ENCODE measurements at places on chromosomes 4 and X. TPM values are rescaled to one million over a fixed set of nuclear protein-coding genes. Genes with fewer than 3 reads are reported as not detected.
A peak's percentile ranks its signal among the peaks of the same experiment; 100 is the strongest.

DNA sequence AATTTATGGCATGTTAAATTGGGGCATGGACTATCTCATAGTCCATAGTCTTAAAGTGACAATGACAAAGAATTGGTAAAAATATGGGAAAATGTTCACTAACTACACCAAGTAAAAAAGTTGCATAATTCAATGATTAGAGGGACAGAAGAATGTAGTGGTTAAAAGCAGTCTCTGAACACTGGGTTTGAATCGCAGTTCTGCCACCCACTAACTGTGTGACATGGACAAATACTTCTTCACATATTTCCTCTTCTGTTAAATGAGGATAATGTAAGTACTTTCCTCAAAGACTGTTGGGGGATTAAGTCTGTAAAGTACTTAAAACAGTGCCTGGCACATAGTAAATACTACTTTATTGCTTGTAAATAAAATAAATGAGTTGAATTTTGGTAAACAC, 15.3 kb downstream of the COQ2 start:
- DNase-seq = no peak

- DNase-seq = no peak
These were observed 12.8 kb downstream of the NOP14 start for GRCh38 chr4:2950221-2950989.

DNA sequence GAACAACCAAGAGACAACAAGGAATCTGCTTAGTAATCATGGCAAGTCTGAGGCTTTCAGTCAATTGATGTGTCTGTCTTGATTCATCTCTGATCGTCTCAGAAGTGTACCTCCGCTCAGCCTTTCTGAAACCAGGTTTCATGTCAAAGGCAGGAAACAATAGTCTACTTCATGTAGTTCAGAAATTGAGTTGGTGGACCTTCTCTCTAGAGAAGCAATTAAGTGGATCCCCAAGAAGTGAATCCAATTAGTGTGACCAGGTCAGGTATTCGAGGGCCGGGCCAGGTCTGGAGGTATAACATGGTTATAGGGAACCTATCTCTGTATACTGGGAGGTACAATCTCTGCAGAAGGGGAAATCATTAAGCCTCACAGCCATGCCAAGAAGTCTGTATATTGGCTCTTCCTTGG, 32.0 kb downstream of the DAPP1 start:
- no peak for DNase-seq

The CLCN5 gene
- polyA plus RNA-seq = 21.1 TPM

The AFM gene
- 30.8 TPM for polyA plus RNA-seq

GRCh38 chr4:185950891-185951290, 118.1 kb upstream of the TLR3 start:
- no peak for DNase-seq

DNA sequence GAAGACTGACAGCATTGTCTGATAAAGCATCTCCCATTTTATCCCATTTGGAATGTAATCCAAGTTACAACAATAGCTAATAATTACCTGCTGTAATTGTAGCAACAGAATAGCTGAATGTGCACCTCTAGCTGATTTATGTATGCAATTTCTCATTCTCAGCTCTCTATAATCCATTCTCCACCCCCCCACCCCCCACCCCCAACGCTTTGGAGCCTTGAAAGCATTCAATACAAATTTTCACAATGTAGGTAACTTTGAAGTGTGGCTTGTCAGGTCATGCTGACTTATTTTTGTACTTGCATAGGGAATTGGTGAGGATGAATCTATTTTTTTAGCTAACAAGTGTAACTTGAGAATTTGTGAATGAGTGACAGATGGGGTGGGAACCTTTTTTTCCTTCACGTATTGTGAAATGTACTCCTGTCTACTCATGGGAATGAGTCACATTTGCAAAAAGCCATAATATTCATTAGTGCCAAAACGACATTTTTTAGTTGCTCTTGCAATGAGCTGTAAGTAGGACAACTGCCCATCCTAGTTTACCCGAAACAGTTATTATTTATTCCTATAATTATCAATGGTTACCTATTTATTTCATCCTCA, 159.3 kb downstream of the PALLD start:
- no peak for DNase-seq

GRCh38 chr4:87559090-87559837, 30.1 kb upstream of the SPARCL1 start:
- DNase-seq = no peak

DNA sequence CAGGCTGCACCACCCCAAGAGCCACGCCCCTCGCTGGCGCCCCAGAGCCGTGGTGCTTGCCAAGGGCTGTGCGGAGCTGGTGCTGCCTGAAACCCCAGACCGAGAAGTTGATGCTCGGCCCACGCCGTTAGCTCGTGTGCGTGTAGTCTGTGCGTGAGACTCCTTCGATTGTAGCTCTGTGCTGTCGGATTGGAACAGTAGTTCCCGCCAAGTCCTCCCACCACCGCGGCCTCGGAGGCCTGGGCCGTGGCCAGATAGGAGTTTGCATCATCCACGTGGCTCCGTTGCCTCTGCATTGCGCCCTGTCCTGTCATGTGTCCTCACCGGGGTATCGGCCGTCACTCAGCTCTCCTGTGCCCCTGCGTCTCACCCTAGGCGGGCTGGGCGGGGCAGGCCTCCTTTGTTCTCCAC, 24.2 kb downstream of the TNIP2 start:
- DNase-seq = no peak

GRCh38 chrX:84219551-84219950, 31.6 kb upstream of the RPS6KA6 start:
- DNase-seq = no peak

- peak; percentile 32 for DNase-seq
These were observed 5.5 kb upstream of the C4orf50 start for GRCh38 chr4:6023731-6024130.

DNA sequence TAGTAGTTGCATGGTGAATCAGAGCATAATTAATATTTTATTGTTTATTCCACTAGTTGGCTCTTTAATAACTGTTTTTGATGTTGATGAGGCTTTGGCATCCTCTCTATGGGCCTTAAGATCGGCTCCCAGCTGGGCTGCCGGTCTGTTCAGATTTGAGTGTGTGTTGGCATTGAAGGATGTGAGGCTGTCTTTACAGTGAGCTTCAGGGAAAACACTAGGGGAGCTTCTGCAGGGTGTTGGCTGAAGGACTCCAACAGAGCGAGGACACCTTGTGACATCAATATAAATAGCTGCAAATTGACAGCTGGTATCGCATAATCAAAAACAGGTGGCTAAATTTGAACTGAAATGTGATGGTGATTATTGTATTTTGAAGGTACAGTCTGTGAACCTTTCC, 322.0 kb downstream of the FSTL5 start:
- DNase-seq = no peak

DNA sequence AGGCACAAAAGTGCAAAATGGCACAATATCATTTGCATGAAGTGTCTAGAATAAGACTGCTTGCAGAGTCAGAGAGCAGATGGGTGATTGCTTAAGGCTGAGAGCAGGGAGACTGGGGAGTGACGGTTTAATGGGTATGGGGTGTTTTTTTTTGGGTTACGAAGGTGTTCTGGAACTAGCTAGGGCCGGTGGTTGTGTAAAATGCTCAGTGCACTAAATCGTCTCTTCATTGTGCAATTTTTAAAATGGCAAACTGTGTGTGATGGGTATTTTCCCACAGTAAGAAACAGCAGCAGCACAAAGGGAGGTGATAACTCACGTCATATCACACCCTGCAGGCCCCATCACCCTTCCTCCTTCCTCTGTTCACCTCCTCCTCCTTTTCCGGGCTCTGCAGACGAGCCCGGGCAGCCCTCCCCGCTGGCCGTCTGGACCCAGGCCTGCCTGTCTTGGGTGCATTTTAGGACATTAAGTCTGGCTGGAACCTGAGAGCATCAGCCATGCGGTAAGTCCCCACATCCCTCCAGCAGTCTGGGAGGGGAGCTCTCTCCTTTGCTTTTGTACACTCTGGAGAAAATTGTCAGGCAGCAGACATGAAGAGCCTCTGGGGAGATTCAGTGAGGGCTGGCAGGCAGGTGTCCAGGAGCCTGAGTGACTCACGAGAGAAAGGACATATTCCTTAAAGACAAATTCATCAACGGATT, 42.7 kb downstream of the ASMT start:
- DNase-seq = peak; percentile 83

GRCh38 chrX:140913802-140914501, 88.4 kb upstream of the SPANXB1 start:
- no peak for DNase-seq

GRCh38 chr4:40763228-40763716, 13.5 kb downstream of the NSUN7 start:
- DNase-seq = no peak

DNA sequence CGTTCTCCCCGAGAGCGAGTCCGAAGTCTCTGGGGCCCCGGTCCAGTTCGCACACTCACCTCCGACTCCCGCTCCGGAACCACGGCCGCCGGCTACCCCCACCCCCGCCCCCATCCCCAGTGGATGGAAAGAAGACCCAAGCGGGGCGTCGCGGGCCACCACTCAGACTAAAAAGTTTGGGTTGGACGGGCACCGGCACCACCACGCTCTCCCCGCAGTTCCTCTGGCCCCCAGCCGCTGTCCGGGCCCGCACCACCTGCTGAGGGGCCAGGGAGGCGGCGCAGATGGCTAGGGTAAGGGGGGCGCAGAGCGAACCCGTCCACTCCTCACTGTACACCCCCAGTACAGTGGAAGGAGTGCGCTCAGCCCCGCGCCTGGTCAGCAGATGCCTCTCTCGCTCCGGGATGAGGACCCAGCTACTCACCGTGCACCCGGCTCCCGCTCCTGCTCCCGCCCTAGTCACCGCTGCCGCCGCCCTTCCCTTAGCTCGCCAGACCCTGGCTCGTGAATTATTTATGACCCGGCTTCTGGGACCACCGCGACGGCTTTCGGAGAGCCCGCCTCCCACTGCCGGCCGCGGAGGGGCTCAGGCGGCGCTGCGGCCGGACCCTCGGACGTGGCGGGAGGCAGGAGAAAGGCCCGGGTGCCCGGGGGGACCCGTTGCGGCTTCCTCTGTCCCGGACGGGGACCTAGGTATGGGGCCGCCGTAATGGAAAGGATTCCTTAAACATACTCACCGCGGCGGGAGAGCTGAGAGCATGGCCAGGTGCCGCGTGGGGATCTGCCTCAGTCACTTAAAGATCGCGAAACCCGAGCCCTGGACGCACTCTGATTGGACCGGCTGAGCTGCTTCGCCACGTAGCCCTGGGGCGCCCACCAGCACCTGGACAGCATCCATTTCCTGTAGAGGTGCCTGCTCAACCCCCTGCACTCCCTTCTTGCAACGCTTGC, at the start of gene PROM1:
Gene PROM1 (minus strand): TSS at position 783 of the 951 bp plus-strand sequence. CDS start 8,117 bp downstream, outside the sequence.
- peak; percentile 83 for DNase-seq

DNA sequence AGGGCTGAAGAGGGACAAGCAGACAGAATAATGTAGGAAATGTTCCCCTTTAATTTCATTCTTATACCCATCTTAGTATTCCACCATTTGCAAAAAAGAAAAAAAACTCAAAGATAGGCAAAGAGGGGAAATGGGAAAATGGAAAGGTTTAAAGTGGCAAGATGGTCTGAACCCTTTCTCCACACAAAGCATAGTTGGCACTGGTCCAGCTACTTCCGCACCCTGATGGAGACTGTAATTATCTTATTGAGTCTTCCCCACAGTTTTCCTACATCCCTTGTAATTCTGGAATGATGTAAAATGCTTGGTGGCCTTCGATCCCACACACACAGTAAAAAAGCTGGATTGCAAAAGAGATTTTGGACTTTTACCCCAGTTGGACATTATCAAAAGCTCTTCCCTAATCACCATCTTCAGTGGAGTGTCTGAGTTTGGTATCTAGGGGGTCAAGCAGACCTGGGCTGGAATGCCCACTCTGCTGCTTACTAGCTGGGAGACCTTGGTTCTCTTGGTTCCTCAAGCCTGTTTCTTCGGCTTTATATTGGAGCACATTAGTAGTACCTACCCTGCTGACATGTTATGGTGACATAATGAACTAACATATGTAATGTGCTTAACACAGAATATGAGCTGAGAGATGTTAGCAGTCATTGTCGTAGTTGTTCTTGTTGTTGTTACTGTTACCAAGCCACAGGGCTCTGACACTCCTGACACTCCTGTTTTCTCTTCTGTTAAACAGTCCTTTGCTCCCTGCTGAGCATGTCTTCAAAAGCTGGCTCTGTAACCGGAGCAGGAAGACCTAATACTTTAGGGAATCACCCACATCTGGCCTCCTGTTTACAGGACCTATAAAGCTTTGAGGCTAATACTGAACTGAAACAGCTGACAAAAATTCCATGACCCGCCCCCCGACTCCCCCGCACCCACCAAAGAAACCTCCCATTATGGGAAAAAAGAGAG, 4.7 kb downstream of the SRPX2 start:
- DNase-seq = no peak

The USP46 gene
- polyA plus RNA-seq = 8.2 TPM

GRCh38 chrX:20803971-20804370, 537.3 kb upstream of the RPS6KA3 start:
- no peak for DNase-seq

GRCh38 chr4:164081801-164082200, 587.3 kb downstream of the TMA16 start:
- no peak for DNase-seq

- no peak for DNase-seq
These were observed 48.6 kb upstream of the RASSF6 start for GRCh38 chr4:73668782-73669201.

DNA sequence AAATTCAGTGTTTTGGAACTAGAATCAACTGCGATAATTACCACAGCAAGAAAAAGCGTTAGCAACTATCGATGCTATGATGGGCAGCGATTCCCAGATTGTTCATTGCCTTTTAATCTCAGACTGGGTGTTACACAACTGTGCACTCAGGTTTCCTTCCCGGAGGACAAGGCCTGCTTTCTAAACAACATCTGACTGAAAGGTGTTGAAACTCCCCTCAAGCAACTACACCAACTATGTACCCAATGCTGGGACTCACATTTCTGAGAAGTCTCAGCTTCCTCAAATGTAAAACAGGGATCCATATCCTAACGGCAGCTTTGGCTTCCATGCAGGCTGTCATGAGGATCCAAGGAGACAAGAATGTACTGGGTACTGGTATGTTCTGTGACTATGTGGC, 8.2 kb downstream of the GABRE start:
- no peak for DNase-seq

All from kidney (tissue), 22 donors.